Pancreas (tissue), 10 donors: ENCODE measurements at places on chromosomes 11 and 22. TPM values are rescaled to one million over a fixed set of nuclear protein-coding genes. Genes with fewer than 3 reads are reported as not detected.
A peak's percentile ranks its signal among the peaks of the same experiment; 100 is the strongest.

DNA sequence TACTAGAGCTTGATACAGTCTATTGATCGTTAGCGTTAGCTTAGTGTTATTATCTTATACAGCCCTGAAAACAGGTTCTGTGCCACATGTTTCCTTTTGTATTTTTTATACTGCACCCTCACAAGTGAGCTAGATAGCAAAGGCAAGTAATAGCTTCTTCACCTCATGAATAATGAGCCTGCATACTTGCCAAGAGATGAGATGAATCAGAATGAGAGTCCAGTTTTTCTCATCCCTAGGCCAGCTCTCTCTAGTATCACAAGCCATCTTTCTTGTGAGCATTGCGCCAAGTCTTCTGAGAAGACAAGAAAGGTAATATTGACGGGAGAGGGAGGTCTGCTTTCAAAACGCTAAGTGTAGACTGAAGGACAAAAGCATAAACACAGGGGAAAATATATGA is 8.7 kb upstream of the CARD18 start:
- H3K4me3 ChIP-seq, result no peak overlapping the region
- no peaks in the 10 kb centered on the region for H3K36me3 ChIP-seq
- no peaks in the 10 kb centered on the region for H3K4me1 ChIP-seq
- no peak overlapping the region for H3K27ac ChIP-seq
- no peaks in the 10 kb centered on the region for H3K27me3 ChIP-seq

DNA sequence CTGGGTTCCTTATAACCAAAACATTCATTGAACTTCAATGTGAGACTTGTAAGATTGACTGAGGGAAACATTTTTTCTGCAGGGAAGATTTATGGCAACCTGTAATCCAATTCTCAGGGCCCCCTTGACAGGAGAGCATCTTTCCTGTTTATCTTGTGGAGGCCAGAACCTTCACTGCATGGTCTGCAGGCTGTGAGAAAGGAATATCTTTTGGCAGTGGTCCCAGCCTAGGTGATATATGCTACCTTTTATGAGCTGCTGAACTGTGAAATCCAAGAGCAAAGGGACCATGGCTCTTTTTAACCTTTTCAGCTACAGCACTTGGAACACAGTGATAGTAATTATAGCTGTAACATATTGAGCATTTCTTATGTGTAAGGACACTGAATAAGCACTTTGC is 590.2 kb upstream of the B3GAT1 start:
- no peak overlapping the region for H3K27ac ChIP-seq
- DNase-seq, result no peak
- H3K4me3 ChIP-seq, result no peak overlapping the region
- no peaks in the 10 kb centered on the region for H3K27me3 ChIP-seq
- H3K4me1 ChIP-seq, result no peaks in the 10 kb centered on the region

OR8A1 gene
- total RNA-seq, result not detected

CYP2D6 gene
- total RNA-seq, result 0.46 TPM

OR52B2 gene
- not detected for total RNA-seq

LRRC55 gene
- total RNA-seq, result 0.21 TPM

DNA sequence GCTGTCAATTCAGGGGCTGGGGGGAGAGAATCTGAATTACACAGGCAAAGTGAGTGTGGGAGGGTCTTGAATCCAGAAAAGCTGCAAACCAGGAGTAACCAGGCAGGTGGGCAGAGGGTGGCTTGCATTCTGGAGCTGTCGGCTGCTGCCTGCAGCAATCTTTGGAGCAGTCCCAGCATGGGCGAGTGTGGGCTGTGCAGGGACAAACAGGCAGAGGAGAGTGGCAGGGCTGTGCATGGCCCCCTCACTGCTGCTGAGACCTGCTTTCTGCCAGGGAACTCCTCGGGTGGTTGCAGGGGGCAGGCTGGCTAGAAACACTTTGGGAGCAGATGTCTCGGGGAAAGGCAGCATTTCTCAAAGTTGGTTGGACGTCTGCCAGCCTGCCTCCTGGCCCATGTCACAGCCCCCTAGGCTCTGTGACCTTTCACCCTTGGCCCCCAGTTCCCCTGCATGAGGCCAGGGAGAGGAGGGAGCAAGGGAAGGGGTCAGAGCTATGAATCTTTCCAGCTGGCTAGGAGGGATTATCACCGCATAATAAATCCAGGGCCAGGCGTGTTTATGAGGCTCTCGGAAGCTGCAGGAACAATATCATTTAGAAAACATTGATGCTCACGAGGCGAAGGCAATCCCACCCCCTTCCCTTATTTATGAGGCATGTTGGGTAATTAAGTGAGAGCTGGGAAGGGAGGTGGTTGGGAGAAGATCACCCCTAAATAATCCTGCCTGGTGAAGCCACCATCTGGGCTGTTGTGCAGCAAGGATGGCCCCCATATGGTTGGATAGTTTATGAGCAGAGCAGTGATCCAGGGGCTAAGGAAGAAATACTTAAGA is 212.3 kb upstream of the NCAM1 start:
- no peak for DNase-seq
- H3K27me3 ChIP-seq, result no peaks in the 10 kb centered on the region
- no peak overlapping the region for H3K27ac ChIP-seq
- no peaks in the 10 kb centered on the region for H3K4me1 ChIP-seq

MS4A10 gene
- total RNA-seq, result not detected

DNA sequence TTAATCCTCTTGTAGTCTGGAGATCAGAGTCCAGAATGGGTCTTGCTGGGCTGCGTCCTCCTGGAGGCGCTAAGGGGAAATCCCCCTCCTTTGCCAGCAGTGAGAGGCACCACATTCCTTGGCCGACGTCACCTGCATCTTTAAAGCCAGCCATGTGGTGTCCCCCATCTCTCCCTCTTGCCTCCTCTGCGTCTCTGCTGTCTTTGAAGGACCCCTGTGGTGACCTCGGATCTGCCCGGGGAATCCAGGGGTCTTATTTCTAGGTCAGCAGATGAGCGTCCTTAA is 27.2 kb upstream of the PARVB start:
- no peak overlapping the region for H3K4me3 ChIP-seq
- peaks cover 43% of the 10 kb centered on the region for H3K36me3 ChIP-seq
- H3K27ac ChIP-seq, result no peak overlapping the region

FJX1 gene
- total RNA-seq, result 2.6 TPM

DNA sequence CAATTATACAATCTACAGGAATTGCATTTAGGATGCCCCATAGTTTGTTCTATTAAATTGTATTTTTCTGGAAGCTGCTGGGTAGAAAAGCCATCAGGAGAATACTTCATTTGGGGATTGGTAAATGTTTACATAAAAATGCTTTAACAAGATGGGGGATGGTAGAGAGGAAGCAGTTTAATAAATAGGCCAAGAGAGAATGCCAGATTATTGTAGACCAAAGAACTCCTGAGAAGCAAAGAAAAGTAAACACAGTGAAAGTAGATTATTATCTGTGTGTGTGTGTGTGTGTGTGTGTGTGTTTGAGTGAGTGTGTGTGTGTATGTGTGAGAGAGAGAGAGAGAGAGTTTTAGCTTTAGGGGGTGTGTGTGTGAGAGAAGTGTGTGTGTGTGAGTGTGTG is 820.4 kb upstream of the CCDC90B start:
- no peak for DNase-seq
- H3K27me3 ChIP-seq, result no peaks in the 10 kb centered on the region
- no peaks in the 10 kb centered on the region for H3K36me3 ChIP-seq
- no peaks in the 10 kb centered on the region for H3K4me1 ChIP-seq

OR10D3 gene
- not detected for total RNA-seq

- no peaks in the 10 kb centered on the region for H3K27me3 ChIP-seq
- no peaks in the 10 kb centered on the region for H3K36me3 ChIP-seq
- DNase-seq, result no peak
- no peak overlapping the region for H3K4me3 ChIP-seq
These were observed 122.3 kb upstream of the SNX19 start for GRCh38 chr11:131038597-131038996.

APOA4 gene
- not detected for total RNA-seq

GVQW3 gene
- 9.1 TPM for total RNA-seq

- DNase-seq, result no peak
- no peak overlapping the region for H3K4me3 ChIP-seq
- no peaks in the 10 kb centered on the region for H3K36me3 ChIP-seq
- H3K4me1 ChIP-seq, result peaks cover 18% of the 10 kb centered on the region
- H3K27ac ChIP-seq, result no peak overlapping the region
These were observed 17.2 kb downstream of the DCHS1 start for GRCh38 chr11:6638429-6638828.

GRCh38 chr11:108402241-108402640 is 65.1 kb downstream of the C11orf65 start:
- H3K4me3 ChIP-seq, result no peak overlapping the region
- no peaks in the 10 kb centered on the region for H3K36me3 ChIP-seq
- H3K4me1 ChIP-seq, result no peaks in the 10 kb centered on the region
- DNase-seq, result no peak
- H3K27ac ChIP-seq, result no peak overlapping the region
- H3K27me3 ChIP-seq, result no peaks in the 10 kb centered on the region

- H3K36me3 ChIP-seq, result no peaks in the 10 kb centered on the region
- DNase-seq, result peak; percentile 65
- H3K4me3 ChIP-seq, result no peak overlapping the region
- H3K27ac ChIP-seq, result peak overlapping the region; percentile 64
- H3K4me1 ChIP-seq, result peaks cover 9% of the 10 kb centered on the region
- no peaks in the 10 kb centered on the region for H3K27me3 ChIP-seq
These were observed 11.2 kb upstream of the IGLL1 start for GRCh38 chr22:23591201-23591791.

DNA sequence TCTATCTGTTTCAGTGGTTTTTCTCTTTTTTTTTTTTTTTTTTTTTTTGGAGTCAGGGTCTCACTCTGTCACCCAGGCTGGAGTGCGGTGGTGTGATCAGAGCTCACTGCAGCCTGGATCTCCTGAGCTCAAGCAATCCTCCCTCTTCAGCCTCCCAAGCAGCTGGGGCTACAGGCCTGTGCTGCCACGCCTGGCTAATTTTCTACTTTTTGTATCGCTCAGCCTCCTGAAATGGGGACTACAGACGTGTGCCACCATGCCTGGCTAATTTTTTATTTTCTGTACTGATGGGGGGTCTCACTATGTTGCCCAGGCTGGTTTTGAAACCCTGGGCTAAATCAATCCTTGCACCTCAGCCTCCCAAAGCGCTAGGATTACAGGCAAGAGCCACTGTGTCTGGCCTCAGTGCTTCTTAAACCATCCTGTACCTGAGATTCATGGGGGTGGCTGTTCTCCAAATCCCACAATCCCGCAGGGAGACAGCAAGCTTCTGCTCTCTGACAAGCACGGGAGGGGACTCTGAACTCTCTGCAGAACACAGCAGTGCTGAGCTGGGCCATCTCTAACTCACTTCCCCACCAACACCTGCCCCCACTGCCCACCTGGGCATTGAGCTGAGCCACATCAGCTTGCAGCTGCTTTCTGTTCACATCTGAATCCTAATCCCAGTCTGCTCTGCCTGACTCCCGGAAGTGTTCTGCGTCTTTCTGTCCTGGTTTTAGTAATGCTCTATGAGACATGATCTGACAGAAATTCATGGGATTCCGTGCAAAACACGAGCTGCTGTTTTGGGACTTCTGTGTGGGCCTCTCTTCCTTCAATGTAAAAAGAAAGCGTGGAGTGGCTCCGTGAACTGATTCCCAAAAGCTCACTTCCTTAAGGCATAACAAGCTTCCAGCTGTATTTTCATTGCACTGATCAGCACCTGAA is 400.0 kb downstream of the LARGE1 start:
- no peaks in the 10 kb centered on the region for H3K36me3 ChIP-seq
- no peak overlapping the region for H3K4me3 ChIP-seq
- no peaks in the 10 kb centered on the region for H3K4me1 ChIP-seq
- DNase-seq, result no peak
- H3K27me3 ChIP-seq, result no peaks in the 10 kb centered on the region

KRTAP5-9 gene
- total RNA-seq, result 0.19 TPM

- H3K4me3 ChIP-seq, result no peak overlapping the region
- H3K27me3 ChIP-seq, result no peaks in the 10 kb centered on the region
- H3K36me3 ChIP-seq, result no peaks in the 10 kb centered on the region
- no peaks in the 10 kb centered on the region for H3K4me1 ChIP-seq
These were observed 27.4 kb downstream of the TUG1 start for GRCh38 chr22:30996462-30996861.

- no peaks in the 10 kb centered on the region for H3K36me3 ChIP-seq
- DNase-seq, result no peak
- no peaks in the 10 kb centered on the region for H3K27me3 ChIP-seq
- no peak overlapping the region for H3K4me3 ChIP-seq
These were observed 8.0 kb upstream of the EFCAB6 start for GRCh38 chr22:43819931-43820640.

CNGA4 gene
- 0.24 TPM for total RNA-seq

DNA sequence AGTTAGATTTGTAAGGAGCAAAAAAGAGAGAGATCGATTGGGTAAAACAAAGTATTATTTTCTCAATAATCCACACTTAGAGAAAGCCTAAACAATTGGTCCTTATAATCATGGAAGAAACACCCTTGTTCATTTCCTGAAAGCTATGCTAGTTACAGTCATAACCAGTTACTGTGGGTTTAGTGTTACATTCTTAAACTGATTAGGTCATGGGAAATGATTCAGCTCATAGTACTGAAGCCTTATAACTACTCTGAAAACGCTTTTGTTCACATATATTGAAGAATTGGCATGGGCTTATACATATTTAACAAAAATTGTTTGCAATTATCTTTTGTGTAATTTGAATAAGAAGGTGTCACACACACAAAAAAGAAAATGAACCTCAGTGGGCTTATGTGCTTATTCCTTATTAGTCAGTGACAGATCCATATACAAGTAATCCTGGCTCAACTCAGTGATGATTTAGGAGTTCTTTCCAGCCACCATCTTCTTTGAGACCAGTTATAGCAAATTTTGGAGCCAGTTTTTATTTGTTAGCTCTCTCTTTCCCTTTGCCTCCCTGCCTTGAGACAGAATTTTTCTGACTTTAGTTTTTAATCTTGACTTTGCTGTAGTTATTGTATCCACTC is 198.5 kb upstream of the CTSC start:
- H3K36me3 ChIP-seq, result no peaks in the 10 kb centered on the region
- H3K27ac ChIP-seq, result peak overlapping the region; percentile 54
- no peak overlapping the region for H3K4me3 ChIP-seq
- DNase-seq, result no peak

DNA sequence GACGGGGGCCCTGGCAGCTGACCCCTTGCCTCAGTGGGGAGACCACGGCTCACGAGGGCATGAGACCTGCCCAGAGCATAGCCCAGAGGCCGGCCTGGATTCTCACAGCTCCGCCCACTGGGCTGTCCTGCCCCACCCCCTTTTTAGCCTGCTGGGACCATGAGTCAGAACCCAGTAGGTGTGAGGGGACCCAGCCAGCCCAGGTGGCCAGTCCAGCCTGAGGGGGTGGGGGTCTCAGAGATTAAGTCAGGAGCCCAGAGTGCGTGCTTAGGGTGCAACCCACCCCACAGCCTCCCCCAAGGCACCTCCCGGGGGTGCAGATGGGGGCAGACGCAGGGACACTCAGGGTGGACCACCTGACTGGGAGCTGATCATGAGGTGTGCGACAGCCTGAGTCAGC is 40.1 kb upstream of the PPARA start:
- peaks cover 48% of the 10 kb centered on the region for H3K4me1 ChIP-seq
- peak overlapping the region; percentile 42 for H3K27ac ChIP-seq
- H3K36me3 ChIP-seq, result no peaks in the 10 kb centered on the region
- H3K27me3 ChIP-seq, result no peaks in the 10 kb centered on the region
- H3K4me3 ChIP-seq, result no peak overlapping the region
- DNase-seq, result no peak

OR52A1 gene
- not detected for total RNA-seq

- peaks cover 33% of the 10 kb centered on the region for H3K4me1 ChIP-seq
- DNase-seq, result no peak
- no peaks in the 10 kb centered on the region for H3K27me3 ChIP-seq
- no peak overlapping the region for H3K4me3 ChIP-seq
These were observed 3.8 kb downstream of the CYB5R3 start for GRCh38 chr22:42645341-42645937.

GRCh38 chr22:47292546-47293320 is 530.3 kb downstream of the TBC1D22A start:
- H3K27me3 ChIP-seq, result no peaks in the 10 kb centered on the region
- H3K4me1 ChIP-seq, result no peaks in the 10 kb centered on the region
- H3K27ac ChIP-seq, result no peak overlapping the region
